Natural killer cell treated with Interleukin-12 subunit alpha and Interleukin-12 subunit beta and Interleukin-15 and Interleukin-18, amount 100 ng/mL, for 72 hours (primary cell): ENCODE measurements at places on chromosomes 5 and 9.

DNA sequence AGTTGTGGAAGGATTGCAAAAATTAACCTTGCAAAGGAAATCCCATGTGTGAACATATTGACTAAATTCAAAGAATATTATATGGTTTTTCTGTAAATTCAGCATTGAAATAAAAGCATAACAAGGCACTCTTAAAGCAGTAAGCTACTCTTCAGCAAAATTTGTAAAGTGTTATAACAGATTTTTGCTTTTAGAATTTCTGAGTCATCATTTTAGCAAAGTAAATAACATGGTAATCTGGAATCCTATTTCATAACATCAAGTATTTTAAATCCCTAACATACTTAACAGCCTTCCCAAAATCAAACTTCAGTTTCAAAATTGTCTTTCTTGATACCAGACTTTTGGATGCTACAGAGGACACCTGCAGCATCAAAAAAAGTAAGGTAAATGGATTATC, 436.0 kb upstream of the CDH9 start:
- H3K27me3 ChIP-seq = no peaks in the 10 kb centered on the region
- no peak overlapping the region for H3K4me3 ChIP-seq
- H3K4me1 ChIP-seq = no peaks in the 10 kb centered on the region
- no peak for DNase-seq

- H3K36me3 ChIP-seq = peaks cover 4% of the 10 kb centered on the region
- H3K4me3 ChIP-seq = no peak overlapping the region
- no peak for DNase-seq
- no peaks in the 10 kb centered on the region for H3K4me1 ChIP-seq
- H3K27ac ChIP-seq = no peak overlapping the region
Observed at GRCh38 chr5:8270246-8270645, 401.3 kb downstream of the MTRR start.

DNA sequence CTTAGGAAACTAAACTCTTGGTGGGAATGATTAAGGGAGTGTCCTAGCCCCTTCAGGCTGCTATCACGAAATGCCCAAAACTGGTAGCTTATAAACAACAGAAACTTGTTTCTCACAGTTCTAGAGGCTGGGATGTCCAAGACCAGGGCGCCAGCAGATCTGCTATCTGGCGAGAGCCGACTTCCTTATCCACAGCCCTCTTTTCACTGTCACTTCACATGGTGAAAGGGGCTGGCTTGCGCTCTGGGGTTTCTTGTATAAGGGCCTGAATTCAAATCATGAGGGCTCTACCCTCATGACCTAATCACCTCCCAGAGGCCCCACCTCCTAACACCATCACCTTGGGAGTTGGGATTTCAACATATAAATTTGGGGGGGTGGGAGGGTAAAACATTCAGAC, 49.1 kb downstream of the IPPK start:
- H3K4me1 ChIP-seq = peaks cover 5% of the 10 kb centered on the region
- no peak overlapping the region for H3K27ac ChIP-seq
- no peak overlapping the region for H3K4me3 ChIP-seq

DNA sequence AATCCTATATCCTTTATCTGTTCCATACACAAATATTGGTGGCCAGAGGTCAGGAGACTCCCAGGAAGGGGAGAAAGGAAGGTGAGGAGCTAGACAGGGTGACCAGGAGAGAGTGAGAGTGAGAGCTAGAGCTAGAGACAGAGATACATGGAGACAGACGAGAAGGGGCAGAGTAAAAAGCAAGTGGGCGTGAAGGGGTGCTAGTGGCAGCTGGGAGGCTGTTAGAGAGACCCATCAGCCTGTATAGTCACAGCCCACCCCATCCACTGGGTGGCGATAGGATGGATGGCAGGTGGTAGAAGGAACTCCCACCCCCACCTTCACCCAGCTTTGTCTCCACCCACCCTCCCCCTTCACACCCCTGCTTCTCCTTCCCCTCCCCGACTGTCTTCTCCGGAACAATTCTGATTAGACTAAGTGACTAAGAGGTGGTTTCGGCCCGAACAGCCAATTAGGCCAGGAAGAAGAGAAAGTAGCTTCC, 32.8 kb downstream of the PCDH1 start:
- no peaks in the 10 kb centered on the region for H3K36me3 ChIP-seq
- no peak overlapping the region for H3K4me3 ChIP-seq
- no peak for DNase-seq
- H3K4me1 ChIP-seq = peaks cover 18% of the 10 kb centered on the region
- no peak overlapping the region for H3K27ac ChIP-seq
- no peaks in the 10 kb centered on the region for H3K27me3 ChIP-seq

- DNase-seq = no peak
- no peaks in the 10 kb centered on the region for H3K36me3 ChIP-seq
- H3K4me3 ChIP-seq = no peak overlapping the region
- H3K4me1 ChIP-seq = no peaks in the 10 kb centered on the region
- H3K27ac ChIP-seq = no peak overlapping the region
- peaks cover 50% of the 10 kb centered on the region for H3K27me3 ChIP-seq
Observed at GRCh38 chr9:88651682-88652633, 117.0 kb downstream of the NXNL2 start.

DNA sequence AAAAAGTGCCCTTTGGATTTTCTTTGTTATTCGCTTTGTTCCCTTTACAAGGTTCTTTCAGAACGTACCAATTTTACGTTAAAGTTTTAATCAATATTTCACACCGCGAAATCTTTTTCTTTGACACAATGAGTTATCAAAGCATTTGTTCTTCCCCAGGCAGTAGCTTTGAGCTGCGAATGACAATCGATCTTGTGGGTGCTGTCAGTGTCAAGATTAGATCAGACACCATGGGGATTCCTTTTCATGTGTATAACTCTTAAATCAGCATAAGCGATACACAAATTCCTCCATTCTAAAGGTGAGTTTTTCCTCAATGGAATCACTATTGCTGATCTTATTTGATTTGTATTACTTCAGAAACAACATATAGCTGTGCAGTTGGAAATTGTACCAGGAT, 145.5 kb downstream of the ST8SIA4 start:
- no peak overlapping the region for H3K27ac ChIP-seq
- DNase-seq = no peak
- H3K36me3 ChIP-seq = no peaks in the 10 kb centered on the region
- no peak overlapping the region for H3K4me3 ChIP-seq
- peaks cover 2% of the 10 kb centered on the region for H3K27me3 ChIP-seq
- no peaks in the 10 kb centered on the region for H3K4me1 ChIP-seq

- H3K4me3 ChIP-seq = no peak overlapping the region
- no peaks in the 10 kb centered on the region for H3K4me1 ChIP-seq
- no peak overlapping the region for H3K27ac ChIP-seq
- no peaks in the 10 kb centered on the region for H3K36me3 ChIP-seq
Observed at GRCh38 chr5:145362266-145362665, 472.9 kb downstream of the PRELID2 start.
